ENCODE measurements at places on chromosomes 12 and 14. TPM values are rescaled to one million over a fixed set of nuclear protein-coding genes. Genes with fewer than 3 reads are reported as not detected.

GRCh38 chr14:93430315-93431035, at the start of gene UNC79:
Gene UNC79 (plus strand): TSS chr14:93430939. CDS start chr14:93431030, 91 bp downstream.
- no peak for DNase-seq

PSME2 gene
- 115 TPM for total RNA-seq

SERPINA5 gene
- 1.9 TPM for total RNA-seq

DNA sequence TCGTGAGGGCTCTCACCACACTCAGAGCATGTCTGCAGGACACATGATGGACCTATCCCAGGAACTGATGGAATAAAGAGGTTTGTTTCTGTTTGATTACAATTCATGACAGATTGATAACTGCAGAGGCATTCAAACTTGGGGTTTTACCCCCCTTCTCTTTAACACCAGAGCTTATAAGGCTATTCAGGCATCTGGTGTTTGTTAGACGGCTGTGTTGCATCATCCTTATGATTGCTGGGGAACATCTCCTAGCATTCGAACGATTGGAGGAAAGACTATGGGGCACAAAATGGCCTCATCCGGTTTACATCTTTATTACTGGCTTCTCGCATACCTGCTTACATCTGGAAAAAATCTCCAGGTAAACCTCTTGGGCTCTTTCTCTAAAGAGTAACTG, 191.8 kb downstream of the MSRB3 start:
- no peak for DNase-seq

GRCh38 chr14:95303552-95303951, 16.2 kb downstream of the CLMN start:
- no peak for DNase-seq

SLC6A15 gene
- total RNA-seq: 14.9 TPM

DNA sequence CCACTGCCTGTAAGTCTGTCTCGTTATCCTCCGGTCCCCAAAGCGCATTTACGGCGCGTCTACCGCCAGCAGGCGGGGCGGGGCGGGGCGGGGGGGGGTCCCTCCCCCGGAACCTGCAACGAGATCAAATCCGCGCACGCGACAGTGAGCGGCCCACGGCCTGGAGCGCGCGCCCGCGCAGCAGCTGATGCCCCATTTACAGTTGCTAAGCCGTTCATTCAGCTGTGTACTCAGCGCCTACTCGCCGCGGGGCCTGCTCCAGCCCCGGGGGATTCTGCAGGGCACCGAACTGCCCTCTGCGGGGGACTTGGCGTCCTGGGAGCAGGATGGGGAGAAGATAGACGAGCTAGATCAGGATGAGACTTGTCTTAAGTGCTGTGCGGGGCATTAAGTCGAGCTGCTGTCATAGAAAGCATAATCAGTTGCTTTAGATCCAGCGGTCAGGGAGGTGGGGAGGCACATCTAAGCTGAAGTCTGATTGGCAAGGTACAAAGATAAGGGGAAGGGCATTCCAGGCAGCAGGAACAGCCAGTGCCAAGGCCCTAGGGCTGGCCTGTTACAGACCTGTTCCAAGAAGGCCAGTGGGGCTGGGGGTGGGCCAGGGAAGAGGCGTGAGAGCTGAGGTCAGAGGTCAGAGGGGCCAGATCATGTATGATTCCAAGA, 1.4 kb upstream of the CCDC85C start:
- no peak for DNase-seq

RNFT2 gene
- 16.3 TPM for total RNA-seq

DNA sequence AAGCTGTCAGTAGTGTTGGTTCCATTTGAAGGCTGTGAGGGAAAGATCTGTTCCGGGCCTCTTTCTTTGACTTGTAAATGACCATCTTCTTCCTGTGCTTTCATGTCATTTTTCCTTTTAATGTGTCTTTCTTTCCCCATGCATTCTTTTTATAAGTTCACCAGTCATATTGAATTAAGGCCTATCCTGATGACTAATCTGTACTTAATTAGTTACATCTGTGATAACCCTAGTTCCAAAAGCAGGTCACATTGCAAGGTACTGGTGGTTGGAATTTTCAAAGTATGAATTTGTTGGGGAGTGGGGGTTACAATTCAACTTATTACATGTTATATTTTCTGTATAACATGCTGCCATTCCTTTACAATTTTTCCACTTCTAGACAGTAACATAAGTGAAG, 1642.1 kb upstream of the FLRT2 start:
- DNase-seq: no peak

GRCh38 chr12:120932956-120933526, 28.9 kb upstream of the SPPL3 start:
- DNase-seq: no peak

- DNase-seq: no peak
Observed at GRCh38 chr14:66273261-66273832, 212.8 kb upstream of the CCDC196 start.

- no peak for DNase-seq
Observed at GRCh38 chr12:80877721-80878265, 59.9 kb downstream of the LIN7A start.

Measured in kidney epithelial cell (primary cell).